ENCODE measurements at places on chromosomes 16 and 17.

DNA sequence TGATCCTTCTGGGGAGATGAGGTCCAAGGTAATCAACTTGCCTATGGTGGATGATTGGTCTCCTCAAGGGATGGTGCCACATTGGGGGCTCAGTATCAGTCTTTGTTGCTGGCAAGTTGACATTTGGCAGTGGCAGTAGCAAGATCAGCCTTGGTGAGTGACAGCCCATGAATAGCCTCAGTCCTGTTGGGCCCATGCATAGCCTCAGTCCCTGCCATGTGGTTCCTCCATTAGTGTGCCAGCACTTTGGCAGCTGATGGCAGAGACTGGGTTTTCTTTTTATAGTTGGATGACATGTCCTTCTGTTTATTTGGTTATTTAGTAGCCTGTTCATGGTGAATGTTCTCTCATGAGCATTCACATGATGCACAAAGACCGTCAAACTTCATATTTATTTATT lies 179.6 kb downstream of the CBLN1 start:
- DNase-seq = no peak

GRCh38 chr17:48628649-48629410 lies 2.7 kb upstream of the HOXB9 start:
- DNase-seq = no peak

- DNase-seq = peak; percentile 42
These were observed 2.6 kb upstream of the GRIN2C start for GRCh38 chr17:74862108-74862901.

DNA sequence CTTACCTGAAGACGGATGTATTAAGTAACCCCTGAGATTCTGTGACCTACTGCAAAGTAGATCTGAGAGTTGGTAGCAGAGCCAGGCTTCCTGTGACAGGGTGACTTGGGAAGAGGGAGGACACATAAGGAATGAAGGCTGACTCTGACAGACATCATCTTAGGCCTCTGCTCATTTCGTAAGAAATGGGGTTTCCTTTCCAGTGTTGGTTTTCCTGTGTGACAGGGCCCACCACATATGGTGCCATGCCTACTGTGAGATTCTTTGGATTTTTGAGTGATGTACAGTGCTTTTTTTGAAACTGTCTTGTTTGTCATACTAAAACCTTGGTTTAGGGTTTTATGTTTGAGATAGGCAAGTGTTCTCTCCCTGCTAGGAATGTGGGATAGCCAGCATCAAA lies 12.7 kb downstream of the LIG3 start:
- no peak for DNase-seq

GRCh38 chr16:35750701-35751104 lies 2291.3 kb downstream of the TP53TG3F start:
- DNase-seq = no peak

- DNase-seq = peak; percentile 25
These were observed 78.1 kb downstream of the SKAP1 start for GRCh38 chr17:48351911-48352332.

- no peak for DNase-seq
These were observed 14.6 kb downstream of the CYLD start for GRCh38 chr16:50756473-50756872.

DNA sequence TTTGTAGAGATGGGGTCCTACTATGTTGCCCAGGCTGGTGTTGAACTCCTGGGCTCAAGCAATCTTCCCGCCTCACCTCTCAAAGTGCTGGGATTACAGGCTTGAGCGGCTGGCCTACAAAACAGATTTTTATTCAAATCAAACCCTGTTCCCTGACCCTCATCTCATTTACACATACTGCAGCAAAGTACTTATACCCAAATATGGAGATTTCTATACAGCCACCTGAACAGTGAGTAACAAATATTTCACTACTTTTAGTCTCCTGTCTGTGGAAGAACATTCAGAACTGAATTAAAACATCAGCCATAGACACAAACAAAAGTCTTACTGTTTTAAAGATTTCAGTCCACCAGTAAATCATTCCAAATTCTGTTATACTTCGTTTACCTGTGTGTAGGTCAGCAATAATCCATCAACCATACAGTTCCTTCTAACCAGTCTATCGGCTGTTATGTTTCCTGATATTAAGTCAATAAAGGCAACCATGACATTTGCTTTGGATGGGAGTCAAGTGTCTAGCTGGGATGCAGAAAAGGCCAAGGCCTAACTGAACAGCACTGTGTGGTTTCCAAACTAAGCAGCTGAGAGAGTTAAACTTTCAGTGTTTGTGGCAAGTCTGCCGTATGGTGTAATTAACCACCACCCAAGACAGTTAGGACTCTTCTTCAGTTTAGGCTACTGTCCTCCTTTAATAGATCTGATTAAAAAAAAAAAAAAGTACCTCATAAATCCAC lies 22.3 kb downstream of the ERN1 start:
- peak; percentile 12 for DNase-seq

- DNase-seq = peak; percentile 31
These were observed 56.4 kb downstream of the SLC6A2 start for GRCh38 chr16:55711959-55712876.

DNA sequence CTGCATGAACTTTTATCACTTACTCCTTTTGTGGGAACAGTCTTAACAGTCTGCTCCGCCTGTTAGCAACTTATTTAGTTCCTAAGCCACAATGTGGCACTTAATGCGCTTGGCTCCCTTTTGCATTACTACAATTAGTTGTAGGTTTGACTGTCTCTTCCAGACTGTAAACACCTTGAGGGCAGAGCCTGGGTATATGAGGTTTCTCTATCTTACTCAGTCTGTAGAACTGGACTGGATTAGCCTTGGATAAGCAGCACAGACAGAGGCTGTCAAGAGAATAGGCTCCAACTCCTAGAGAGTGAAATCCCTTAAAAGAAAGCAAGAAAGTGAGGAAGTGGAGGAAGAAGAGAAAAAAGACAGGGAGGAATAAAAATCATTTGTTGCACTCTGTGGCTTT lies 268.3 kb upstream of the MAF start:
- no peak for DNase-seq

- no peak for DNase-seq
These were observed 40.3 kb downstream of the FOXL1 start for GRCh38 chr16:86618431-86619238.

DNA sequence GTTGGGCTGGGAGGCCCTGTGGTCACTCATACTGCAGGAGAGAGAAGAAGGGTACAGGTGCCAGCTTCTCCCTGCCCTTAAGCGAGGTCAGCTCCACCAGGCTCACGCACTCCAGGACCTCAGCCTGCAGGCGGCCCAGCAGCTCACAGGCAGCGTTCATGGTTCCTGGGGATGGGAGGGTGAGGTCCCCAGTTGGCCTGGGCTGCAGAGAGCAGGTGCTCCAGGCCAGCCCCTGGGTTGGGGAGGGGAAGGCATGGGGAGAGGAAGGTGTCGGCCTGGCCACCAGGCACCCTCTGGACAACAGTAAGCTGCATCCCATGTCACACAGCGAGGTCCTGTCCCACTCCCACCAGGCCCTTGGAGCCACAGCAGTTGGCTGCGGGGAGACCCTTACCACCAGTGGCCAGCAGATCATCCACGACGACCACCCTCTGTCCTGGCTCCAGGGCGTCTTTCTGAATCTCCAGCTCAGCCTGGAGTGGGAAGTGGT lies 2.0 kb downstream of the APRT start:
- DNase-seq = no peak

DNA sequence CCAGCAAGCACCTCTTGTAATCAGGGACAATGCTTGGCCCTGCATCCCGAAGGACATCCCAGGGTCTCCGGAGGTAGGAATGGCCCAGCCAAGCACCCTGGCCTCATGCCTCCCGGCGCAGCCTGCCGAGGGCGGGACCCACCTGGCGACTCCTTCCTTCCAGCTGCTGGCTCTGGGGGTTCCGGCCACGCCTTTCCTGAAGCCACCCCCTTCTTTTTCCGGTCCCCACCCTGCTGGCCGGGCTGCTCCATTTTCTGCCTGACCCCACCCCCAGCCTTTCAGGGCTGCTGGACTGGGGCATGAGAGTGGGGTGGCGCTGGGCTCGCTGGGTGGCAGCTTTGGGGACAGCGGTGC lies 22.5 kb upstream of the CIBAR2 start:
- DNase-seq = no peak

GRCh38 chr16:4828567-4829321 lies 18.3 kb downstream of the GLYR1 start:
- DNase-seq = no peak

- DNase-seq = no peak
These were observed 38.4 kb downstream of the PSMD12 start for GRCh38 chr17:67328026-67328425.

DNA sequence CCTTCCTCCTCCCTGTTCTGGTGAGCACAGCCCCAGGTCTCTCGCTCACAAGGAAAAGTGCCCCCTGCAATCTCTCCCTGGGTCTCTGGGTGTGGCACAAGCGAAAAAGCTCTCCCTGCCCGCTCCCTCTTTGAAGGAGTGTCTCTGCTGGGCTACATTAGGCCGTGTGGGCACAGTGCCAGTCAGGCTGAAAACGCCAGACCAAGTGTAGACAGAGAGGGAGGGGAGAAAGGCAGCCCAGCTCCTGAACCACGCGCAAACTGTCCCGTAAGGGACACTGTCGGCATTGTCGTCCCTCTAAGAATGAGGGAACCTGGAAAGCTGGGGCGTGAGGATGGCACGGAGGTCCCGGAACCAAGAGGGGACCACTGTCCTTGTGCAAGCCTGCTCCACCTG lies 3.9 kb downstream of the SMIM5 start:
- DNase-seq = no peak

DNA sequence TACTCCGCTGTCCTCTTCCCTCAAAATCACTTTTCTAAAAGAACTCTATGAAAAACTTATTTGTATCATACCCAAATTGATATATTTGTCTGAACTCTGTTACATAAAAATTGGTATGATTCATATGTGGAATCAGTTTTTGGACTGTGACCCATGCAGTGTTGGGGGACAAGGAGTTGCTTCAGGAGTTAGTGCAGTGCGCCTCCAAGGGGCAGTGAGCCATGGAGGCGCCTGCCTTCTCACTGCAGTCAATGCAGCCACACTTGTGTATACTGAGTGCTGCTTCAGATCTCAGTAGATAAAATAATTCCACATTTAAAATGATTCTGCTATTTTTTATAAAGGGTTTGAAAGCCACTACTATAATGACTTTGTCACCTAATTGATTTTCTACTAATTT lies 32.5 kb downstream of the DGKE start:
- DNase-seq = no peak

- DNase-seq = no peak
These were observed 1.9 kb upstream of the CORO6 start for GRCh38 chr17:29624586-29624985.

- DNase-seq = no peak
These were observed 1.7 kb upstream of the SGCA start for GRCh38 chr17:50163843-50164696.

Data from NCI-H146 (cell line).